ENCODE measurements at places on chromosomes 16 and 17.
A peak's percentile ranks its signal among the peaks of the same experiment; 100 is the strongest.

- DNase-seq = no peak
Measured at GRCh38 chr16:35391328-35391727, 1931.9 kb downstream of the TP53TG3F start.

DNA sequence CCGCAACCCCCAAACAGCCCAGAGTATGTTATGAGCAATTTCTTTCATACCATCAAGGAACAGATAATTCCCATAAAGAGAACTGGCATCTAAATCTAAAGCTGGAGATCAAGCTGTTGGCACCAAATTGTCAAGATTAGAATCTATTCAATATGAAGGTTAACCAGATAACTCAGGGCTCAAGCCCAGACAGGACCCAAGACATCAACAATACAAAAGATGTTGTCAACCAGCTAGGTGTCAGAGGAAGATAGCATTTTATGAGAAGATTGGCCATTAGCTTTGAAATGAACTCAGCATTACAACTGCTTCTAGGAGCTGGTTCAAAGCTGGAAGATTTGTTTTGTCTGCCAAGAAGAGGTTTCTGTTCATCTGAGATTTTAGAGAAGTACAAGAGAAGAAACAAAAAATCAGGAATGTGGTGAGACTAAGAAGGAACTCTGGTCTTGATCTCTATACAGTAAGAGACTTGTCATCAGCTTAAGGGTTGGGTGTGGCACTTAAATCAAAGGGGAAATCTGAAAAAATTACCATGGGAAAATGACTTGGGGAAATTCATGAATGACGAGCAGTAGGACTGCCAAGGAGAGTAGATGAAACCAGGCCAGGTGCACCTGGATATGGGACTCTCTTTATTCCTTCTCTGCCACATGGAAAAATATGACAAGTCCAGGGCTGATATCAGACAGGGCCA, 64.2 kb upstream of the COX10 start:
- DNase-seq = no peak

- DNase-seq = no peak
Measured at GRCh38 chr17:50631908-50632571, 2.6 kb upstream of the ABCC3 start.

GRCh38 chr16:23528644-23529310, 18.5 kb upstream of the GGA2 start:
- DNase-seq = no peak

DNA sequence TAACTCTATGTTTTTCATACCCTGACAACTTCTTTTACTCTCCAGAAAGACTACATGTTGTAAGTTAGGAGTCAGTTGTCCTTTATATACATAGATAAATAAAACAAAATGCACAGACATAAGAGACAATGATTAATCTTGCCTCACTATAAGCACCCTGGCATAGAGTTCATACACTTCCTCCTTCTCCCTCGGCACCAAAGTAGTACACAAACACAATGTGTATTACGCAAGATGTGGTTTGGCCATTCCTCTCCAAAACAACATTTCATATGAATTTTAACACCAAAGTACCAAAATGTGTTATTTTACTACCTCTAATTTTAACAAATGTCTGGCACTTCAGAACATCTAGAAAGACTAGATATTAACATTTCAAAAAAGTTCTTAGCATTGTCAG, 17.2 kb upstream of the SLFN11 start:
- DNase-seq = no peak

DNA sequence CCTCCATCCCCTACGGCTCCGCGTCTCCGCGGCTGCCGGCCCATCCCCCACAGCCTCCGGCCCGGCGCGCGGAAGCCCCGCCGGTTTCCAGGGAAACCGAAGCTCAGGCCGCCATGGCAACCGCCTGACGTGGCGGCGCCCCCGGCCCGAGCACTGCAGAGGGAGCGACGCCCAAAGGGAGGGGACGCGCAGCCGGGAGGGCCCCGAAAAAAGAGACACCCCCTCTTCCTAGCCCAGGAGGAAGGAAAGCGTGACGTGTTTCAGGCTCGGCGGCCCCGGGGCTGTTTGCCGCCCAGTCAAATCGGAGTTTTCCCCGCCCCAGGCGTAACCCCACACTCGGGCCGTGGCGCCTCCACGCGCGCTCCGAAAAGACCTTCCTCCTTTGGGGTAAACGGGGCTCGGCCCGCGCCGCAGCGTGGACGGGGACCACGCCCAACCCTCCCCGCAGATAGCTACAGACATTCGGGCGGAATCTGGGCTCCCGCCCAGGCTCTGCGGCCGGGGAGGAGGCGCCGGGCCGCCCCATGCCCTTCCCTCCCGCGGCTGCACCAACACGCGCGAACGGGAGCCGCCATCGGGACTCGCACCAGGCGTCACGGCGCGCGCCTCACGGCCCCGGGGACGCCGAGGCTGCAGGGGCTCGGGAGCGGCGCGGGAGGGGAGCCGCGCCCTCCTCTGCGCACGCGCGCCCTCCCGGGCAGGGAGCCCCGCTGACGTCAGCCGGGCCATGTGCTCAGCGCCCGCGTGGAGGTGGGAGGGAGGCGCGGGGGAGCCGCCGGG, 7.5 kb downstream of the MNT start:
- DNase-seq = peak; percentile 91

- no peak for DNase-seq
Measured at GRCh38 chr17:31513731-31514427, 122.4 kb downstream of the RAB11FIP4 start.

DNA sequence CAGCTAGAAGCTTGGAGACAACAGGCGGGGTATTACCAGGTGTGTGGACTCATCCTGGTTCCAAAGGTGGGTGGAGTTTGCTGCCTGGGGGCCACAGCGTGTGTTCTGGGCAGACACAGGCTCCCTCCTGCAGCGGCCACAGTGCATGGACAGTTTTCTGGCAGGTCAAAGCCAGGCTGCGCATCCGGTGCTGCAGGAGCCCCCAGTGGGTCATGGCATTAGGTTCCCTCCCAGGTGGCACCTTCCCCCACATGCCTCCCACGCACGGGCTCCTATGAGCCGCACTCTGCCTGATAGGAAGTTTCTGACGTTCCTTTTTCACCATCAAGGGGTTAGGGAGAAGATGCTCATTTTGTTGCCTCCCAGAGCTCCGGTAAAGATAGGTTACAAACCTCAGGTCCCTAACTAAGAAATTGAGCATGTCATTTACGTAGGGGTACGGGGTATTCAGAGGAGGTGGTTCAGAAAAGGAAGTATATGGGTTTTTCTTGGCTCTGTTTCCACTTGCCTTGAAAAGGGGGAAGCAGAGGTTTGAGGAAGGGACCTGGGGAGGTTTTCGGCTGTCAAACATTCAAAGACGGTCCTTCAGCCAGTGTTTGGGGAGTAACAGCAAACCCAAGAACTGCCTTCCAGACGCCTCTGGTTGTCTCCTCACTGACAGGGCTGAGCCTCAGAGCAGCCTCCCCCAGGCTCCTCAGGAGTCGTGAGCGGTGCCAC, 32.7 kb upstream of the NAT9 start:
- no peak for DNase-seq

GRCh38 chr17:65184235-65184959, 47.2 kb downstream of the RGS9 start:
- no peak for DNase-seq

GRCh38 chr16:2474877-2475412, at the start of gene TBC1D24:
TSS of gene TBC1D24 (plus strand) at chr16:2475127. CDS start at chr16:2496149, 21,022 bp downstream.
- DNase-seq = peak; percentile 63

GRCh38 chr16:87723226-87723623, 42.6 kb downstream of the KLHDC4 start:
- no peak for DNase-seq

DNA sequence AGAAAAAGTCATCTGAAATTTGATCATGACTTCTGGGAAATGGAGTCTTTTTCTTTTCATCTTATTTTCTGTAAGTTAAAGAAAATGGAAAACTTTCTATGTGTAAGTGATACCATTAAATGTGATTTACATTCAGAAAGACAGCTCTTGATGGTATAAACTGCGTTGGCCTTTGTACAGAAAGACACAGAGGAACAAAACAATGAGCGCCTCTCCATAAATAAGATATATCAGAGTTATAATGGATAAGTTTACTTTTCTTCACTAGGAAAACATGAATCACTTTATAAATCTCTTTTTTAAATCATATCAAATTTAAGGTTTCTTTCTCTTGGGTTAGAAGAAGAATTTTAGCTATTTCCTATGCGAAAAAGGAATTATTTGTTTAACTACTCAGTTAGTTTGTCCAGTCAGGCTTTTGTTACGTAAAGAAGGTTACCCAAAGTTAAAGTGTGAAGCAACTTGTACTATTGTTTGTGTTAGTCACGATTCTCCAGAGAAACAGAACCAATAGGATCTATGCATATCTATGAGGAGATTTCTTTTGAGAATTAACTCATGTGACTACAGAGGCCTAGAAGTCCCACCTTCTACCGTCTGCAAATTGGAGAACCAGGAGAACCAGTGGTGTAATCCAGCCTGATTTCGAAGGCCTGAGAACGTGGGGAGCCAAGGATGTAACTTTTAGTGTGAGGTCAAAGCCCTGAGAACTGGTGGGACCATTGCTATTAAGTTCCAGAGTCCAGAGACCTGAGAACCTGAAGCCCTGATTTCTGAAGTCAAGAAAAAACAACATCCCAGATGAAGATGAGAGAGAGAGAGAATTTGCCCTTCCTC, 295.4 kb upstream of the KCNJ16 start:
- DNase-seq = no peak

- DNase-seq = no peak
Measured at GRCh38 chr17:63431939-63432804, 13.9 kb downstream of the CYB561 start.

- peak; percentile 76 for DNase-seq
Measured at GRCh38 chr17:8997994-8998628, 23.2 kb upstream of the NTN1 start.

DNA sequence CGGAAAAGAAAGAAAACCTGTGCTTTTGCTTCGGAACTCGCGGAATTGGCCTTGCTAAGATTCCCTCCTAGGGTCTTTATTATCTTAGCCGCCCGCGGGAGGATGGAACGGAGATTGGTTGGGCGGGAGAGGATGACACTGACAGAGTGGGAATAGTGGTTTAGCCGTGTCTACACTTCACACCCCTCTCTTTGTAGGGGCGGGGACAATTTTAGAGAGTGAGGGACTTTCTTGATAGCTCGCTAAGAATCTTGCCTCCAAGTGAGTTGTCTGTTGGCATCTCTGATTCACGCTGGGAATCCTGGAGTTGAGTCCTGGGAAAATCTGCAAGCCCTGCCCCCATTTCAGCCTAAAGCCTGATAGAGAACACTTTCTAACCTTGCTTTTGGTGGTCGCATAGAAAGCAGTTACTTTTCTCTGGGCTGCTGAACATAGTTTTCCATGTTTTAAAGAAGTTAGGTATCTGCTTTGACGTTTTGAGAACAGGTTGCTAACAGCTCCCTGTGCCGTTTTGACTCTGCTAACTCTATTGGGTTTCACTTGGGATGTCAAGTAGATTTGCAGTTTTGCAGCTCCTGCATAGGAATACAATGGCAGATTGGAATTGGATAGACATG, 697 bp downstream of the NOL11 start:
- peak; percentile 13 for DNase-seq

- DNase-seq = no peak
Measured at GRCh38 chr17:31535581-31535981, 144.1 kb downstream of the RAB11FIP4 start.

DNA sequence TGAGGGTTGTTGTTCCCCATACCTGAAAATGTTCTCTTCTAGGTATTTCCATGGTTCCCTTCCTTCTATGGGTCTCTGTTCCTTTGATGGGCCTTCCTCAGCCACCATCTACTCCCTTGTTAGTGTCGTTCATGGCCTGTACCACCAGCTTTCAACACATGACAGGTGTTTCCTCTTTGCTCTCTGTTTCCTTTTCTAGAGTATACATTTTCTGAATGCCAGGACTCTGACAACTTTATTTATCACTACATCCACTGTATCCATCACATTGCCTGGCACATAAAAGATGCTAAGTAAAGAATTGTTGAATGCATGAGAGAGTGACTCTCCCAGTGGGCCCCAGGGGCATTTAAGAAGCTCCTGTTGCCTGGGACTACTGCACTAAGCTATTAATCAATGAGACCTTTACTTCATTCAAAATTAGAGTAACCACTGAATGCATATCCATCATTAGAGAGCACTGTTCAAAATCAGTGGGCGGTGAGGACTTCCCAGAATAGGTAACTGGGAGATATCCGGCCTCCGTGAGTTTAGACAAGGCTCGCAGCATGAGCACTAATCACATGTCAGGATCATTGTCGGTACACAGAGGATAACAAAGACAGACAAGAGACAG, 255.0 kb downstream of the CBLN1 start:
- DNase-seq = no peak

DNA sequence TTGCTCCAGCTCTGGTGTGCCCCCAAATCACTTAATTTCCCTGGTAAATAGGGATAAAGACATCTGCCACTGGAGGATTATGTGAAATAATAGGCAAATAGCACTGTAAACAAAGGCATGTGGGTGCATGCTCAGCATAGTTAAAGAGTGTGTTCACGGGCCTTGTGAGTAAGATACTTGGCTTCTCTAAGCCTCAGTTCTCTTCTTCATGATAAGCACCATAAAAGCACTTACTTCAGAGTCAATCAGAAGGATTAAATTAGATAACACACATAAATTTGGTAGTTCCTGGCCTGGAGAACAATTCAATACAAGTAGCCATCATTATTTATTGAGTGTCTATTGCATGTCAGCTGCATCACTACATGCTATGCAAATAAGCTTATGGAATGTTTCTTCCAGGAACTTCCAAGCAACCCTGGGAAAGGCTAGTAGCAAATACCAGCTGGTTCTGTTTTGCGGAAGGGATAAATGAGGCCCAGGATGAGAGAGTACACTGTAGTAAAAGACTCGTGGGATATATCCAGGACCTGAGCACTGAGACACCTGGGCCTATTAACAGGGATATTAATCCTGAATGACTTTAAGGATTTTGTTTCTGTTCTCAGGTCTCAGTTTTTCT, 14.5 kb downstream of the CCL11 start:
- no peak for DNase-seq

GRCh38 chr17:66849851-66850580, 15.1 kb downstream of the CACNG5 start:
- DNase-seq = no peak

DNA sequence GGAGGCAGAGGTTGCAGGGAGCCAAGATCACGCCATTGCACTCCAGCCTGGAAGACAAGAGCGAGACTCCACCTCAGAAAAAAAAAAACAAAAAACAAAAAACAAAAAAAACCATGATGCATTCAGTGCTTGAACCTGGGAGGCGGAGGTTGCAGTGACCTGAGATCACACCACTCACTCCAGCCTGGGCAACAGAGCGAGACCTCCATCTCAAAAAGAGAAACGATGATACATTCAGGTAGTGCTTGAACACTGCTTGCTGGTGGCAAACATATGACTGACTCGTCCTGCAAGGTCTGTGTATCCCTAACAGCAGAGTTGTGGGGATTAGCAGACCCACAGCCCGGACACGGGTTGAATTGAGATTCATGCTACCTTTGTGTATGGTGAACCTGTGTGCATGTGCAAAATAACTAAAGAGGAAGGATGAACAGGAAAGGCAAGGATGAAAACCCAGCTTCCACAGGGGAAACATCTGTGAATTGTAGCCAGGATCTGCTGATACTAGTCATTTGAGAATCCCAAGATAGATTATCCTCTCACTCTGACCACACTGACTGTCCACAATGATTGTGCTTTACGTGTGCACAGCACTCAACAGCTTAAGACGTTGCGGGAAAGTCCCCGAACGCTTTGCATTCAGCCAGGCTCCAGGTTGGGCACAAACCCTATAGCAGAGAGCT, 52.4 kb upstream of the MRPS23 start:
- no peak for DNase-seq

GRCh38 chr17:38597375-38597774, 8.4 kb downstream of the SRCIN1 start:
- DNase-seq = no peak

All from T-helper 9 cell (primary cell).